ENCODE measurements at places on chromosomes 2 and 18.

DNA sequence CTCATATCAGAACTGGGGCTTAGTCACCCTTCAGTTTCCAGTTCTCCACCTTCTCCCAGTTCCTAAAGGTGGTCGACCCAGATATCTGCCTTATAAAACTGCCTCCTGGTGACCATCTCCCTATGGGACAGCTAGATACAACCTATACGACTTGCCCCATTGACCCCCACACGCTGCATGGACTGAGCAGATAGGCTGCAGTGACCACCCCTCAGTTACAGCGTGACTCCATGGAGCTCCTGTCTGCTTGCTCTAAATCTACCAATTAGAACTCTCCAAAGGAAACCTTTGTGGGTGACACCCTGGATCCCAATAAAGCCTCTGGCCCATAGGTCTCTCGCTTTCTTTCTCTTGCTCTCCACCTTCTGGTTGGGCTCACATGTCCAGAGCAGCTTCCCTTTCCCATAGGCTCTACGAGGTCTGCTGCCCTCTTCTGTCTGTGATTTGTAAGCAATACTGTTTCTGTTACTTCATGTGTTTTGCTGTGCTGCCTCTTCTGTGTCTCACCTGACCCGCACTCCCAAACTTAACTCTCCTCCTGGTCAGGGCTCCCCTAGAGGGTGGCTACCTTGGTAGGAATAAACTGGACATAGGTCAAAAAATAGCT is 971.3 kb upstream of the FAM98A start:
- DNase-seq = no peak

DNA sequence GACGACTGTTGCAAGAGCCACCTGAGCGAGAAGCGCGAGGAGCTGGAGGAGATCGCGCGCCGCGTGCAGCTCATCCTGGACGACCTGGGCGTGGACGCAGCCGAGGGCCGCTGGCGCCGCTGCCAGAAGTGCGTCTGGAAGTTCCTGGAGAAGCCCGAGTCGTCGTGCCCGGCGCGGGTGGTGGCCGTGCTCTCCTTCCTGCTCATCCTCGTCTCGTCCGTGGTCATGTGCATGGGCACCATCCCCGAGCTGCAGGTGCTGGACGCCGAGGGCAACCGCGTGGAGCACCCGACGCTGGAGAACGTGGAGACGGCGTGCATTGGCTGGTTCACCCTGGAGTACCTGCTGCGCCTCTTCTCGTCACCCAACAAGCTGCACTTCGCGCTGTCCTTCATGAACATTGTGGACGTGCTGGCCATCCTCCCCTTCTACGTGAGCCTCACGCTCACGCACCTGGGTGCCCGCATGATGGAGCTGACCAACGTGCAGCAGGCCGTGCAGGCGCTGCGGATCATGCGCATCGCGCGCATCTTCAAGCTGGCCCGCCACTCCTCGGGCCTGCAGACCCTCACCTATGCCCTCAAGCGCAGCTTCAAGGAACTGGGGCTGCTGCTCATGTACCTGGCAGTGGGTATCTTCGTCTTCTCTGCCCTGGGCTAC is 1.2 kb downstream of the KCNF1 start:
- DNase-seq = no peak

GRCh38 chr18:41850781-41851180 is 104.3 kb upstream of the PIK3C3 start:
- no peak for DNase-seq

DNA sequence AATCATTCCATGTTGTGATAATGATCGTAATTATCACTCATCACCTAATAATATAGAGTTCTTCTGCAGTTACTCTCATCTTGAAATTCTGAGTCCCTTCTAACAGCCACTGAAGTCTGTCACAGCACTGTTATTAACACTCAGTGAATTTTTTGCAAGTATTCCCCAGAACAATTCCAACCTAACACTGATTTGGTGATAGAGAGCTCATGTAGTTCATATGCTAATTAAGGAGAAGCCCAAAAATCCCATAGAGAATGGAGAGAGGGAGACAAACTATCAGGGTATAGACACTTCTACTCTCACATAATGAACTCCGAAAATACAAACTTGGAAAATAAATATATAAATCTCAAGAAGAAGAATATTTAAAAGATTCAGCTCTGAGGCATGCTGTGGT is 1253.4 kb upstream of the NXPH2 start:
- no peak for DNase-seq

GRCh38 chr2:168798888-168799410 is 3.5 kb upstream of the NOSTRIN start:
- DNase-seq = no peak

DNA sequence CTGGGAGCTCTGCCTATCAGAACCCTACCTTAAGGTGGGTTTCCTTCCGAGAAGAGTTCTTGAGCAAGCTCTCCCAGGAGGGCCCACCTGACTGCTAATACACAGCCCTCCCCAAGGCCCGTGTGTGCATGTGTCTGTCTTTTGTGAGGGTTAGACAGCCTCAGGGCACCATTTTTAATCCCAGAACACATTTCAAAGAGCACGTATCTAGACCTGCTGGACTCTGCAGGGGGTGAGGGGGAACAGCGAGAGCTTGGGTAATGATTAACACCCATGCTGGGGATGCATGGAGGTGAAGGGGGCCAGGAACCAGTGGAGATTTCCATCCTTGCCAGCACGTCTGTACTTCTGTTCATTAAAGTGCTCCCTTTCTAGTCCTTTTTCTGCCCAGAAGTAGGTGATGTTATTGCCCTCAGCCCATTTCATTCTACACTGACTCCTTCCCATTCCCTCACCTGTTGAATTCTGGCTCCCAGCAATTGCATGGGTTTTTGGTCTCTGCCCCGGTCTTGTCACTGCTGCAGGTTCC is 6.5 kb downstream of the TMEM37 start:
- no peak for DNase-seq

All from activated CD8-positive, alpha-beta memory T cell treated with anti-CD3 and anti-CD28 coated beads for 4 hours (primary cell).